ENCODE measurements at places on chromosomes 1 and 21.
A peak's percentile ranks its signal among the peaks of the same experiment; 100 is the strongest.

GRCh38 chr21:18164933-18165332 lies 79.7 kb upstream of the CHODL start:
- no peak for DNase-seq

DNA sequence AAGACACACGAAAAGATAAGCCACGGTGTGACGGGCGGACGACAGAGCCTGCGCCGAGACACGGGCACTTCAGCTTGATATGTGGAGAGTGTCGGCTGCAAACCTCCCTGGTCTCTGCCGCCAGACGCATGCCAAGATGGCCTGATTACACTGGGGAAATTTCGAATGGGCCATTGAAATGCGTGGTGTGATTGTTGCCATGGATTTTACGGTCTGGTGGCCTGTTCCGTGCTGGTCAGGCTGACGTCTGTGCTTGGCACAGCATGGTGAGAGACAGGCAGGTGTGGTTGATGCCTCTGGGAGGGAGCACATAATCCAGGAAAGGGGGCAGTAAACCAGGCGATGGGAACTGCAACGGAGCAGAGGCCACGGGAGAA lies 105.6 kb upstream of the TMPRSS2 start:
- no peak for DNase-seq

DNA sequence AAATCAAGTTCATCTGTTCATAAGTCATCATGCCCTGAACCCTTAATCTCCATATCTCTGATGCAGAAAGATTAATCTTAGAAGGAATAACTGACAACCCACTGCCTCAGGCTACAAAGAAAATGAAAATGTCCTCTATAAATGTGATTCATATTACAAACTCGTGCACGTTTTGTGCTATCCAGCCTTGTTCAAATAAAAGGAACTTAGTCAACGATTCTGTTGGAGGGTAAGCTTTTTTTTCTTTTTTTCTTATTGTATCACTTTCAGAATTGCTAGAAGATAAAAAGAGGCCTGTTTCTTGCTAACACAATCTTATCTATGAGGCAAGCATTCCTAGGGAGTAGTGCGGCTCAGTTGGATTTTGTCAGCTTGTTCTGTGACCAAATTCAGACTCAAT lies 228.4 kb downstream of the TM2D1 start:
- no peak for DNase-seq

DNA sequence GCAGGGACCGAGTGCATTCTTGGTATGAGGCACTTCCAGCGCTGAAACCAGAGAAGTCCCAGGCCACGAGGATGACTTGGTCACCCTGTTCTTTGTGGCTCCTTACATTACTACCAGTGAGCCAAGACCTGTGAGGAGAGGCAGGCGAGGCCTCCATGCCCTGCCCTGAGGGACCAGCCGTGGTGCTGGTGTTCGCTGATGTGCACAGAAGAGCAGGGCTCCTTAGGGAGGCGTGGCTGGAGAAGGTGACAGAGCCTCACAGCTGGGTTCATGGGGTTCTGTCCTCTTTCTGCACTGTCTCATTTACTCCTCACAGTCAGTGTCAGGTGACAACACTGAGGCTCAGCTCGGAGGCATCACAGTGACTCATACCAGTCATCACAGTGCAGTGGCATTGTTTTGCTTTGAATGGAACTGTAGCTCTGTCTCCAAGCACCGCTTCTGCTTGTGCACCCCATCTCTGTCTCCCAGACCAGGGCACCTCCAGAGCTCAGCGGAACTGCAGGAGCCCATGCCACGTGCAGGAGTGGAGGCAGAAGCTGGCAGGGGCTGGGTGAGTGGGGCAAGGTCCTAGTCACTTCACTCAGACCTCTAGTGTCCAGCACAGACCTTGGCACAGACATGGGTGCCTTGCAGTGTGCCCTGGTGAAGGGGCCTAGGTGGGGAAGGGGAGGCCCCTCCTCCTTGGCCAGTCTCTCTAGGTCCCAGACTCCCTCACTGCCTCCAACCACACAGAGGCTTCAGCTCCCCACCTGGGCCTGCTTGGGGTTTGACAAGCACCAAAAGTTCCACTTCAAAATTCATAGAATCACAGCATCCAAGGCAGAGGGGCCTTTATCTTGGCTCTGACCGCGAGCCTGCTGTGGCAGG lies 310.9 kb downstream of the MATN1 start:
- peak; percentile 36 for DNase-seq

DNA sequence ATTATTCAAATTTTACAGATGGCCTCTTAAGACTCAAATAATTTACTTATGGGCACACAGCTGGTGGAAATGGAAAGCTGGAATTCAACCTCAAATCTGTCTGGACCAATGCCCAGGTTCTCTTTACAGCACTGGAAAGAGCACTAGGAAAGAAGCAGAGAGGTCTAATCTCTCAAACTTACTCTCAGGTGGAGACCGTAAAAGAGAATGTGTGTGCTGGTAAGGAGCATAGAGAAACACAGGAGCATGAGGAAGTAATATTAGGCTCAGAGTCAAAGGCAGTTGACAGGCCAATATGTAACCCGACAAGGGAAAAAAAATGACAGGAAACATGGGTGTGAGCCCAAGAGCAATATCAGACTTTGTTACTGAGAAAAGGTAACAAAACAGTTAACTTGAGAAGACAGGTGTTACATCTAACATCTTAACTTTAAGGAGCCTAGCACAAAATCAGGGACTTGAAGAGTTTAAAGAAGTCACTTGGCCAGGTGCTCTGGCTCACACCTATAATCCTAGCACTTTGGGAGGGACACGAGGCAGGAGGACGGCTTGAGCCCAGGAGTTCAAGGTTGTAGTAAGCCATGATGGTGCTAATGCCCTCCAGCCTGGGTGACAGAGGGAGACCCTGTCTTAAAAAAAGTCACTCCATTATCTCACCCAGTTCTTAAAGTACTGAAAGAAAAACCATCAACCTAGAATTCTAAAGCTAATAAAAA lies 20.7 kb downstream of the PPP1R15B start:
- DNase-seq: peak; percentile 18

DNA sequence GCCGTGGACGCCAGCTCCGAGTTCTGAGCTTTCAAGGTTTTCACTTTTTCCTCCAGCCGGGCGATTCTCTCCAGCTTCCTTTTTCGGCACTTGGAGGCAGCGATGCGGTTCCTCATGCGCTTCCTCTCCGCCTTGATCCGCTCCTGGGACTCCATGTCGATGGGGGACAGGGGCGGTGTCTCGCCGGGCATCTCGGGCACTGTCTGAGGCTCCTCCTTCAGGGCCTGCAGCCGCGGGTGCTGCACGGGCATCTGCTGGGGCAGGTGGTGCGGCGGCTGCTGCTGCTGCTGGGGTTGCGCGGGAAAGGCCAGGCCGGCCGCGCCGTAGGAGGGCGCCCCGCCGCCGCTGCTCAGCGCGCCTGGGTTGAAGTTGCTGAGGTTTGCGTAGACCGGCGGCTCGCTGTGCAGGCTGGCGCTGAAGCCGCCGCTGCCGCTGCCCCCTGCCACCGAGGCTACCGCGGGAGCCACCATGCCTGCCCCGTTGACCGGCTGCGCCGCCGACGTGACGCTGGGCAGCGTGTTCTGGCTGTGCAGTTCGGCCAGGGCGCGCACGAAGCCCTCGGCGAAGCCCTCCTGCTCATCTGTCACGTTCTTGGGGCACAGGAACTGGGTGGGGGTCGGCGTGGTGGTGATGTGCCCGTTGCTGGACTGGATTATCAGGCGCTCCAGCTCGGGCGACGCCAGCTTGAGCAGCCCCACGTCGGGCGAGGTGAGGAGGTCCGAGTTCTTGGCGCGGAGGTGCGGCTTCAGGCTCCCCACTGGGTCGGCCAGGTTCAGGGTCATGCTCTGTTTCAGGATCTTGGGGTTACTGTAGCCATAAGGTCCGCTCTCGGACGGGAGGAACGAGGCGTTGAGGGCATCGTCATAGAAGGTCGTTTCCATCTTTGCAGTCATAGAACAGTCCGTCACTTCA lies 1.4 kb downstream of the JUN start:
- DNase-seq: peak; percentile 72

- no peak for DNase-seq
Measured at GRCh38 chr1:200130552-200130951, 103.0 kb downstream of the NR5A2 start.

GRCh38 chr1:54489627-54490250 lies 58.3 kb upstream of the ACOT11 start:
- DNase-seq: no peak

GRCh38 chr1:171352554-171352953 lies 38.6 kb downstream of the FMO4 start:
- no peak for DNase-seq
